ENCODE measurements at places on chromosomes 6 and 20. TPM values are rescaled to one million over a fixed set of nuclear protein-coding genes. Genes with fewer than 3 reads are reported as not detected.

The ARMH2 gene
- not detected for total RNA-seq

The WFDC12 gene
- not detected for total RNA-seq

The SNPH gene
- total RNA-seq: 1.8 TPM

The MYMX gene
- total RNA-seq: not detected

The DAAM2 gene
- under 0.01 TPM for total RNA-seq

The TREML4 gene
- not detected for total RNA-seq

The MACROD2 gene
- 1.6 TPM for total RNA-seq

The COL21A1 gene
- total RNA-seq: 18.6 TPM

The CST2 gene
- not detected for total RNA-seq

The HLA-DQB2 gene
- not detected for total RNA-seq

The HDGFL1 gene
- total RNA-seq: not detected

The TCP11 gene
- total RNA-seq: not detected

The FNDC11 gene
- 0.26 TPM for total RNA-seq

The MYH7B gene
- under 0.01 TPM for total RNA-seq

The BANF2 gene
- not detected for total RNA-seq

The SLPI gene
- total RNA-seq: 854 TPM

The RIPOR3 gene
- total RNA-seq: 0.53 TPM

Measured in bronchial epithelial cell (primary cell).